ENCODE measurements at places on chromosomes 1 and 21. TPM values are rescaled to one million over a fixed set of nuclear protein-coding genes. Genes with fewer than 3 reads are reported as not detected.

DNA sequence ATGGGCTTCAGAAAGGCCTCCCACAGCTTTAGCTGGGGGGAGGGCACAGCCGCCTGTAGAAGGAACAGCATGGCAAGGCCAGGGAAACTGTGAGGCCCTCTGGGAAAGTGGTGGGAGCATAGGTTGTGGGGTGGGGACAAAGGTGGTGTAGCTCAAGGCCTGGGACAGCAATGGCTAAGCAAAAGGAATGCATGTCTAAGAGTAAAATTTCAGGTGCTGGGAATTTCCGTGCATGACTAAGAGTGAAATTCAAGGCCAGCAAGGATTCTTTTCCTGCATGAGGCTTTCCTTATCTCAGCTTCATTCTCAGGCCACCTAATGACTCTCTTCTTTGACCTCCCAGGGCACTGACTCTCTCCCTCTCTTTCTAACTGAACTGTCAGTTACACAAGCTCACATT lies 86.5 kb upstream of the WNT4 start:
- DNase-seq = no peak
- no peak overlapping the region for H3K4me3 ChIP-seq
- no peaks in the 10 kb centered on the region for H3K4me1 ChIP-seq
- H3K27me3 ChIP-seq = peaks cover 38% of the 10 kb centered on the region
- H3K27ac ChIP-seq = no peak overlapping the region

GRCh38 chr1:158003406-158003800 lies 10.0 kb downstream of the KIRREL1 start:
- no peak overlapping the region for H3K27ac ChIP-seq
- no peak overlapping the region for H3K4me3 ChIP-seq
- no peaks in the 10 kb centered on the region for H3K27me3 ChIP-seq
- no peaks in the 10 kb centered on the region for H3K4me1 ChIP-seq

DNA sequence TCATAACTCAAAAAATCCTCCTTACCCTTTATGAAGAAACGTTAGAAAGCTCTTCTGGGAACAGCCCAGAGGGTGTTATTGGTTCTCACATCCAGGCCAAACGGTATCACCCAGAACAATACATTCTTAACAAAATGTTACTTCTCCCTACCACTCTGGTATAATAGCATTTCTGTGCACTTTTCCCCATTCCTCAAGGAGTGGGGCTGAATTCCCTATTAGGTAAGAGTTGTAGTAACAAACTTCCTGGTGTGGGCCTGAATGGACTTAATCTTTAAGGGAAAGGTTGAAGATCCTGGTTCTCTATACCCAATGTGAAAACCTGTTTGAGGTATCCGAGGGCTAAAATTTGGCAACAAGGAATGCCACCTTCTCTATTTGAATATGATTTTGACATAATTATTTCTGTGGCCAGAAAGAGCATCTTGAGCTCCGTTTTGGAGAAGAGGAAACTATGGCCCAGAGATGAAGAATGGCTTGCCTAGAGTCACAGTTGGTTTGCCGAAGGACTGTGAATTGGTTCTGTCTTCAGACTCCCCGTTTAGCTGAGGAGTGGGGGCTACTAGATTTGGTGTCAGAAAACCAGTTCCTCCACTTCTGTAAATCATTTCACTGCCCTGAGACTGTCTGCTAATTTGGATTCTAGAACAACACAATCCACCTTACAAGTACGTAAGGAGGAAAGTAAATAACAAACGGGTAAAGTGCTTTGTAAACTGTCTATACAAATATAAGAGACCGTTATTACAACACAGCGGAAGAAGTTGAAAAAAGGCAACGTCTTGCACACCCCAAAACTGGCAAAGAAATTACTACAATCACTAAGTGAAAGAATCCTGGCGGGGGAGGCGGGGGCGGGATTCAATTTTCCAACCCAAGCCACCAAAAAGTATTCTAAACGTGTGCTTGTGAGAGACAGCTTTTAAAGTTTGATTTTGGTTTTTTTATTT lies 2.3 kb downstream of the ANP32E start:
- peaks cover 13% of the 10 kb centered on the region for H3K4me1 ChIP-seq
- H3K27me3 ChIP-seq = no peaks in the 10 kb centered on the region
- no peak for DNase-seq
- H3K4me3 ChIP-seq = peak overlapping the region; percentile 98

DNA sequence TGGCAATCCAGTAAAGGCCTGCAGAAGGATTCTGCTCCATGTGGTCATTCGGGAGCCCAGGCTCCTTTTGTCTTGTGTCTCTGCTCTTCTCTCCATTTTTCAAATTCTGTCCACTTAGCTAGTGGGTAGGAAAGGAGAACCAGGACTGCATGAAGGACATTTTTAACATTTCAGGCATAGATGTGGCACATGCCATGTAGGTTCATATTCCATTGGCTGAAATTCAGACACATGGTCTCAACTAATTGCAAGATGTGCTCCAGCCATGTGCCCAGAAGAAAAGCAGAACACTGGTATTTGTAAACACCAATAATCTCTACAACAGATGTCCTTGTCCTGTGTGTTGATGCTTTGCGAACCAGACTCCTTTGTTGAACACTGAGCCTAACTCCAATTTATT lies 85.2 kb upstream of the WLS start:
- H3K4me1 ChIP-seq = no peaks in the 10 kb centered on the region
- no peak overlapping the region for H3K4me3 ChIP-seq
- no peaks in the 10 kb centered on the region for H3K27me3 ChIP-seq
- DNase-seq = no peak
- no peaks in the 10 kb centered on the region for H3K36me3 ChIP-seq

DNA sequence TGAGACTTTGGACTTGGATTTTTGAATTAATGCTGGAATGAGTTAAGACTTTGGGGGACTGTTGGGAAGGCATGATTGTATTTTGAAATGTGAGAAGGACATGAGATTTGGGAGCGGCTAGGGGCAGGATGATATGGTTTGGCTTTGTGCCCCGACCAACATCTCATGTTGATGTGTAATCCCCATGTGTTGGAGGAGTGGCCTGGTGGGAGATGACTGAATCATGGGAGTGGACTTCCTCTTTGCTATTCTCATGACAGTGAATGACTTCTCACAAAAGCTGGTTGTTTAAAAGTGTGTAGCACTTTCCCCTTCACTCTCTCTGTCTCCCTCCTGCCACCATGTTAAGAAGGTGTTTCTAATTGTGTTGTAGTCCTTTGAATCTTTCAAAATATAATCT lies 9.3 kb upstream of the PHGDH start:
- DNase-seq = no peak
- H3K4me3 ChIP-seq = no peak overlapping the region
- H3K27ac ChIP-seq = no peak overlapping the region
- H3K4me1 ChIP-seq = no peaks in the 10 kb centered on the region
- no peaks in the 10 kb centered on the region for H3K27me3 ChIP-seq
- H3K36me3 ChIP-seq = no peaks in the 10 kb centered on the region

DNA sequence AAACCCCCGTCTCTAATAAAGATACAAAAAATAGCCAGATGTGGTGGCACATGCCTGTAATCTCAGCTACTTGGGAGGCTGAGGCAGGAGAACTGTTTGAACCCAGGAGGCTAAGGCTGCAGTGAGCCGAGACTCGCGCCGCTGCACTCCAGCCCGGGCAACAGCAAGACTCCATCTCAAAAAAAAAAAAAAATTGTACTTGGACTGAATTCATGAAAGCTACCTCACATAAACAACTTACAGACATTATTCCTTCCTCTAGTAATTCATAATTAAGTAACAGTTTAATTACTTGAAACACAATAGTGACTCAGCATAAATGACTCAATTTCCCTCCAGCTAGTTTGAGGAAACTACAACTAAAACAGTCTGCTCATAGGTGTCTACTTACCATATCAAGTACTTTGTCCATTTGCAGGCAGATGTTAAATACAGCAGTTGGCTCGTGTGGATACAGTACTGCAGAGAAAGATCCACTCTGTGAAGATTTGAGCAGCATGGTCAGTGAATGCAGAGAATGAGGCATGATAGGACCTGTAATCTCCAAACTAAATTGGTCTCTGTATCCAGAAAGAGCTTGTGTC lies 9.4 kb downstream of the DONSON start:
- peaks cover 32% of the 10 kb centered on the region for H3K36me3 ChIP-seq
- no peaks in the 10 kb centered on the region for H3K27me3 ChIP-seq
- H3K4me3 ChIP-seq = no peak overlapping the region
- H3K27ac ChIP-seq = no peak overlapping the region
- H3K4me1 ChIP-seq = no peaks in the 10 kb centered on the region

DNA sequence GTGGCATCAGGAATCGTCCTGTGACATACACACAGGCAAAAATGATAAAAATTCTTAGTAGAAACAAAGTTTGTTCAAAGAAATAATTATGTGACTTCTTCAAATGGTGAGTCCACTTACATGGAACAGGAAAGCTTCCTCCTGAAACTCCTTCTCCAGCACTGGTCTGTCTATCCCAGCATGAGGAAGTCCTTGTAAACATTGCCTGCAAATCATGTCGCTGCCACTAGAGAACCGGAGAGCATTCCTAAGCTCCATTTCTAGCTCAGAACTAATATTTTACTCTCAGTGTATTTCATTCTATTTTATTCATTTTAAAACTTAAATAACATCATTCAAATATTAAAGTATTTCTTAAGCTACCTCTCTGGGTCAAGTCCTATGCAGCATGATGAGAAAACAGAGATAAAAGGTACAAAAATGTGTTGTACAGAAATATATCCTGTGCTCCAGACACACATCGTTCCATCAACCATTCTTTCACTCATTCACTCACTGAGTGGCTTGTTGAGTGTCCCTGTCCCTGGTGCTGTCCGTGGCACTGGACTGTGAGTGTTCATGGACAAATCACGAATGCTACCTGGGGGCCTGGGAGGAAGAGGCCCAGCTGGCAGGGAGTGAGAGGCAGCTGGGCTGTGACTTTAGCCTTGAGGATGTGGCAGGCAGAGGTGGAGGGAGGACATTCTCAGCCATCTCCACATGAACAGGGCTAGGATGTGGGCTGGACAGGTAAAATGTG lies 10.0 kb downstream of the CYP4A22 start:
- H3K4me1 ChIP-seq = no peaks in the 10 kb centered on the region
- H3K4me3 ChIP-seq = no peak overlapping the region
- peaks cover 18% of the 10 kb centered on the region for H3K27me3 ChIP-seq
- no peaks in the 10 kb centered on the region for H3K36me3 ChIP-seq
- no peak overlapping the region for H3K27ac ChIP-seq
- no peak for DNase-seq

Gene VWA5B1
- total RNA-seq = 0.18 TPM

Measured in T-cell (primary cell).